ENCODE measurements at places on chromosomes 1 and 21.

DNA sequence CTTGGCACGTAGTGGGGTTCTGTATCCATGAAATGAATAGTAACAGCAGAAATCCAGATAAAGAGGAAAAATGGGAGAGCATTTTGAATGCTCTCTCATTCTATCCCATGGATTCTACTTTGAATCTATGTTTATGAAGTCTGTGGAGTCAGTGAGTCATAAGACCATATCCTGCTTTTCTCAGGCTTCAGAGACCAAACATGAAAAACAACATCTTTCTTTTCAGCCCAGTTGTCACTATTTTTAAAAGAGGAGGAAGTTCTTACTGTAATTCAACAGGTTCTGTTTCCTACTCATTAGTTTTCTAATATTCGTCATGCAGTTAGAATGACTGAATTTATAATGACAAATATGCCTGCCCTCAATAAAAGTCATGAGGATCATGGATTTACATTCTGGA is 39.4 kb upstream of the CD55 start:
- DNase-seq: no peak

- no peak for DNase-seq
Measured at GRCh38 chr1:109657395-109657794, 1.5 kb downstream of the GSTM4 start.

GRCh38 chr1:22461678-22462527 is 10.3 kb downstream of the ZBTB40 start:
- DNase-seq: no peak

- no peak for DNase-seq
Measured at GRCh38 chr1:25123551-25123950, 108.8 kb downstream of the SYF2 start.

DNA sequence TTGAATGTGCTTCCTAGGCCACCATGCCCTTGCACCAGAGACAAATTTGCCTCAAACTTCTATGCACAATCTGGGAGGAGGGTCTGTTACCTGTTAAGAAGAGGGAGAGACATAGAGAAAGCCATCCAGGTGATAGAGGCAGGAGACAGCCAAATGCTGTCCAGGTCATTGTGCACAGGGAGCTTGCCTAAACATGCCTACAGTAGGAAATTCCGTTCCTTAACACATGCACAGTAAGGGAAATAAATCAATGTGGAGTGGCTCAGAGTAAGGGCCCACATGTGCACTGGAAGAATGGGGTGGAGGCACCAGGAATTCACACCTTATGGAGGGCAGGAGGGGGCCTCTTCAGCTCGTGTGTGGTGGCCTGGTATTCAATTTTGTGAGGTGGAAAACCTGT is 19.5 kb upstream of the CREG1 start:
- DNase-seq: no peak

GRCh38 chr21:18163956-18164355 is 80.7 kb upstream of the CHODL start:
- no peak for DNase-seq

DNA sequence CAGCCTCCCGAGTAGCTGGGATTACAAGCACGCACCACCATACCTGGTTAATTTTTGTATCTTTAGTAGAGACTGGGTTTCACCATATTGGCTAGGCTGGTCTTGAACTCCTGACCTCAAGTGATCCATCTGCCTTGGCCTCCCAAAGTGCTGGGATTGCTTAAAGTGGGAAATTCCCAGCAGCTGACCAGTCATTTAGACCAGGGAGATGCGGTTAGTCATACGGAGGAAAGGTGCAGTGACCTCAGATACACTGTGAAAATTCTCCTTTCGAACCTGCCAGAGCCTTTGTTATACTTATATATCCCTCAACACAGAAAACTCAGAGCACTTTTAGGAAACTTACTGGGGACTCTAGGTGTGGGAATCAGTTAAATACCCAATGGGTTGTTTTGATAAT is 39.6 kb downstream of the MAP10 start:
- DNase-seq: no peak

DNA sequence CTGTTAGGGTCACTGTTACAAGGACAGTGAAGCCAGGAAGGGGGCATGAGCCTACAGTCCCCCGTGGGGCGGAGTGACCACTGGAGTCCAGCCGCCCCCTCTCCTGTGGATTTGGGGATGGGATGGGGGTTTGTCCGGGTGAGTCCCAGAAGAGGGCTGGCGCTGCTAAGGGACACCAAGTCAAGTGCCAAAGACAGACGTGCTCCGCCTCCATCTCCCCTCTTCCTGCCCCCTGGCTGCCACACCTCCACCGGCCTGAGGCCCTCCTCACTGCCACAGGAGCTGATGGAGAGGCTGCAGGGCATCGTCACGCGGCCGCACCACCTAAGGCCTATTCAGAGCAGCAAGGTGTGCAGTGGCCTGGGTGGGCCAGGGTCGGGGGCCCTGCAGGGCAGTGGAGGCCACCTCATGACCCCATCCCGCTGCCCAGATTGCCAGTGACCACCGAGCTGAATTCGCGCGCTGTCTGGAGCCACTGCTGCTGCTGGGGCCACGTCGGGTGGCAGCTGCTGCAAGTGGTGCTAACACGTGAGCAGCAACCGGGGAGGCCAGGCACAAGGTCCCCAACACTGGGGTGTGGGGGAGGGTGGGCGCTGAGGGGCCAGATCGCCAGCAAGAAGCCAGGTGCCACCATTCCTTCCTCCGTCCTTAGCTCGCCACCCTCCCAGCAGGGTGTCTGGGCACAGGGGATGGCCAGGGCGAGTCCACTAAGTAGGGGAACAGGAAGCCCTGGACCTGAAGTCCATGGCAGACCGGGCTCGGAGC is 4.9 kb downstream of the RNF207 start:
- DNase-seq: no peak

DNA sequence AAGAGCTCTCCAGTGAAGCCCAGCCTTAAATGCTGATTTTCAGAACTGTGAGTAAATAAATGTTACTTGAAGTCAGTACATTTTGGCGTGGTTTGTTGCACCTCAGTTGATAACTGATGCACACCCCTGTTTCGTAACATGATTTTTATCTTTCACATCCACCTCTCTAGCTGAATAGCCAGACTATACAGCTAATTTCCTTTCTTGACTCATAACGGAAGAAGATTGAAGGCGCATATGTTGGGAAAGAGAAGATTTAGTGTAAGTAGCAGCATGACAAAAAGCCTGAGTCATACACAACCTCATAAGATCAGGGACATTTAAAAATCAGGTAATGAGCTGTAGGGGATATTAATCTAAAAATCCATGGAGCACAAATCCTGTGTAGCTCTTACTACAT is 716.2 kb upstream of the ZP4 start:
- DNase-seq: no peak

DNA sequence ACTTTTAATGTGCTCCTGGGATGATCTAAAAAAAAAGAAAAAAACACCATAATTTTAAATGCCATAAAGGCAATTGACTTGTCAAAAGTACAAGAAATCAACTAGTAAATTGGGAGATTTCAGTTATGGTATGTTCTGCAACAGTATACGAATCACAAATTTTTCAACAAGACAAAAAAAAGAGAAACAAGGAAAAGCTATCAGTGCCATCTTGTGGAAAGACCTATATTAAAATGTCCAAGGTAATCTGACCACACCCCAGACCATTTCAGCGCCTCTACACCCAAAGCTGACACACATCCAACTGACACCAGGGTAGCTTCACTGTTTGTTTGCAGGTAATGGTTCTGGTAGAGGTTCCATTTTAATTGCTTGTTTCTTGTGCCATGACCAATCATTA is 5.0 kb upstream of the DUSP23 start:
- DNase-seq: no peak

DNA sequence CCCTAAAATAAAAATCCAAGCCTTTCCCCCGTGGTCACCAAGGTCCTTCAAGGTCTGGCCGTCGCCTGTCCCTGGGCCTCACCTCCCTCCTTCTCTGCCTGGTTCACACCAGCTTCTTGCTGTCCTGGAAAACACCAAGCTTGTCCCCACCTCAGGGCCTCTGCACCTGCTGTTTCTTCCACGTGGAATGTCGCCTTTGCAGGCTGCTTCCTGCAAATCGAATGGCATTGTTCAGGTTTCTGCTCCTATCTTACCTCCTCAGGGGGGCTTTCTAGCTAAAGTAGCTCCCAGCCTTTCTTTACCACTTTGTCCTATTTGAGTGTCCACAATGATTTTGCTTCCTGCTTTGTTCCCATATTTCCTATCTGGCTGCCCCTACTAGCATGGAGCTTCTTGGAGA is 3.3 kb upstream of the CASZ1 start:
- DNase-seq: no peak
